CD4-positive, alpha-beta T cell treated with Interleukin-12 subunit alpha and Interleukin-12 subunit beta, for 1 hour (primary cell): ENCODE measurements at places on chromosomes 2 and 18.
A peak's percentile ranks its signal among the peaks of the same experiment; 100 is the strongest.

DNA sequence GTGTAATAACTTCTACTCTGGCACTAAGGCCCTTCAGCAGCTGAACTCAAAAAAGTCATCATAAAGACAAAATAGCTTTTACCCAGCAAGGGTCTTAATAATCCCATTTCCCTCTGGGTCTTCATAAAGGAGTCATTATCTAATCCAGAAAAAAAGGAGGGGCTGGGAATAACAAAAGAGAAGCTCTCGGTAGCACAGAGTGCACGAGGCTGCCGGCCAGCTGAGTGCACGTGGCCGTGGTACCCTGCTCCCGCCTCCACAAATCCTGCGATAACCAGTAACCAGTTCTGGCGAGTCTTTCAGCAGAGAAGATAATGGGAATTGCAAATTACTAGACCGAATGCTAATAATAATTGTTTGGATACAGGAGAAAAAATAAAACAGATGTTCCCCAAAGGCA is 7.5 kb downstream of the NRP2 start:
- no peak for DNase-seq

DNA sequence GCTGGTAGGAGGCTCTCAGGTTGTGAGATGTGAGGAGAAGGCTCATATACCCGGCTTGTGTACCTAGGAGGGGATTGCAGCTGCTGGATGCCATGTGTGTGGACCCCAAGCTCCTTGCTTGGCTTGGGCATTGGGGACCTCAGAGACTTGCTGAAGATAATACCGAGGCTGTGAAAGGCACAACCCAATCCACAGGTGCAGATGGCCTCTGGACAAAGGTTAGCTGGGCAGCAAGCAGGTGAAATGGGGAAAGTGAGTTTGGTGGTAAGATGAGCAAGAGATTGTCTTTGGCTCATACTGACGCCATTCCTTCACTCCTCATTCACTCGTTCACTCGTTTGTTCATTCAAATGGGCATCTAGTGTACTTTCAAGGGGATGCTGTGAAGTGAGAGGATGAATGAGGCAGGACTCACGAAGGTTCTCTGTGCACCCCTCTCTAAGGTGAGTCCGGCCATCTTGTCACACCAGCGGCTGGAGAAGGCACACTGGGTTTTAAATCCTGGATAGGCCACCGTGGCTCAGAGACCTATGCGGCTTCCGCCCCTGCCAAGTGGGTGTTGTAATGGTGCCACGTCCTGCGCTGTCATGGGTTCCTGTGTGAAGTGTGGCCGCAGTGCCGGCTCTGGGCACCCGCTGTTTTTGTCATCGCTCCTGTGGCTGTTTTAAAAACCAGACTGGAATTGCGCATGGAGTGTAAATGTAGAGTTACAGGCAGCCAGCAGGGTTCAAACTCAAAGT is 13.7 kb downstream of the FBLN7 start:
- DNase-seq = no peak

GRCh38 chr2:25088817-25089516 is 47.1 kb downstream of the EFR3B start:
- no peak for DNase-seq

DNA sequence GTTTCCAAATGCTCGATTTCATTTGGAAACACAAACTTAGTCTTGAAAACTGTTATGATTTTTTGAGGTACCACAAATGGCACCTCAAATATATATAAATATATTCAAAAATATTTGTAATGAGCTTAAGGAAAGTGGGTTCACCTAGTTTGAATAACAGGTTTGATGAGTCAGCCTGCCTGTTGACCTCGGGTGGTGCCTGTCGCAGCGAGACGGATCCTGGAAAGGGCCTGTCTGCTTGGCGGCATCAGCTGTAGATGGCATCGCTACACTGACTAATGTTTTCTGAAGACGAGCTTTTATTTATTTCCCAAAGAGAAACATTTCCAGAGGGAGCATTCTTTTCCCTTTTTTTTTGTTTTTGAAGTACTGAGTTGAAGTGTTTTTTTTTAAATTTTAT is 6.9 kb downstream of the ALLC start:
- DNase-seq = no peak

- DNase-seq = no peak
Measured at GRCh38 chr2:174535083-174535482, 48.3 kb upstream of the GPR155 start.

- no peak for DNase-seq
Measured at GRCh38 chr2:200618054-200618419, 32.2 kb downstream of the AOX1 start.

DNA sequence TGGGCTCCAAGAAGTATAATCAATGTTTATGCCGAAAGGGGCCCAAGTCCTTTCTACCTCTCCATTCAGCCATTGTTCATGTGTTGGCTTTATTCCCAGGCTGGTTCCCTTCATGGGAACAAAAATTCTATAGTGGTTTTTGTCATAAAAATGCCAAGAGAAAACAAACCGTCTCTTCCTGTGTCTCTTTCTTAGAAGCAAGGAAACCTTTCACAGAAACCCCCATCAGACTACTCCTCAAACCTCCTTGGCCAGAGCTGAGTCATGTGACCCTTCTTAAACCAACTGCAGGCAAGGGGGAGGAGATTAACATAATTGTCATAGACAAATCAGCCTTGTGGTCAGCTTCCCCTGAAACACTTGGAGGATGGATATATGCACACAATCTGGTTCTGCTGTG is 75.1 kb upstream of the TANK start:
- no peak for DNase-seq

GRCh38 chr2:237819231-237819630 is 20.7 kb downstream of the RBM44 start:
- DNase-seq = no peak

DNA sequence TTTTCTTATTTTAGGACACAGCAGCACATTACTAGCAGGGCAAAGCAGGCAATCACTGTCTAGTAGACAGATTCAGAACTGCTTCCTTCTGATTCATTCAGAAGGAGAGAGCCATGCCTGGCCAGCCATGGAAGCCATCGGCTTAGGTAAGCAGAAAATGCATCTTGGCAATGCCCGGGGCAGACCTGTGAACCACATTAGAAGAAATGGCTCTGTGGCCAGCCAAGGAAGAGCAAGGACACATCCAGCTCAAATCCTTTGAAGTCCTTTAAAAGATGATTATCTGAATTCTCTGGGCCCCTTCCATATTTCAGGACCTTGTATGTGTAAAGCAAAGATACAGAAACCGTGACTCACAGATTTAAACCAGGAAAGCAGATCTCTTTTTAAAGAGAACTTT is 227.4 kb downstream of the PID1 start:
- DNase-seq = no peak

- no peak for DNase-seq
Measured at GRCh38 chr2:36348721-36349120, 6.9 kb upstream of the CRIM1 start.

DNA sequence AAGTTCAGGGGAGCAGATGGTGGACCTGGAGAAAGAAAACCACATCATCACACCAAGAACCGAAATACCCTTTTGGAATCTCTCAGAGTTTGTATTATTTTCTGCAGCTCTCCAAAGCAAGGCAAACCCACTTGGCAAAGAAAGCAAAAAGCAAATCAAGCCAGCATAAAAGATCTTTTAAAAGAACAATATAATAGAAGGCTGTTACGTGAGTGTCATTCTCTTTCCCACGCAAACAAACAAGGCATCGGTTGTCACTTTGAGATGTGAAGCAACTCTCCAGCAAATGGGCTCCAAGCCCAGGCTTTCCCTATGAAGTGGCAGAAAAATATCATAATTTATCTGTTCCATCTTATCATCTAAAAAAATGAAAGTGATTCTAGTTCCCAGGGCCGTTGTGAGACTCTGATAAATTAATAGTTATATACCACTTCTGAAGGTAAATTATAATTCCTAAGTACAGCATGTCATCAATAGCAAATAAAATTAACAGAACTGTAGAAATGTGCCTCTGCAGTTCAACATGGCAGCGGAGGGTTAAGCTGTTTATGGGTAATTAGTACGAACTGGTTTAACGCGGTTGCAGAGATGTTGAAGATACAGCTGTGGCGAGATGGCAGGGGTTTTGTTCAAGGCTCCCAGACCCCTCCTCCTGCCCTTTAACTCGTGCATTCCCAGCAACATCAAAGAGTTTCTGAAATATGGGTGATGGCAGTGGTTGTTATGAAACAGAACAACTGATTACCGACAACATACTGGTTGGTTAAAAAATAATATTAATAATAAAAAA is 89.2 kb downstream of the EPHA4 start:
- DNase-seq = no peak

DNA sequence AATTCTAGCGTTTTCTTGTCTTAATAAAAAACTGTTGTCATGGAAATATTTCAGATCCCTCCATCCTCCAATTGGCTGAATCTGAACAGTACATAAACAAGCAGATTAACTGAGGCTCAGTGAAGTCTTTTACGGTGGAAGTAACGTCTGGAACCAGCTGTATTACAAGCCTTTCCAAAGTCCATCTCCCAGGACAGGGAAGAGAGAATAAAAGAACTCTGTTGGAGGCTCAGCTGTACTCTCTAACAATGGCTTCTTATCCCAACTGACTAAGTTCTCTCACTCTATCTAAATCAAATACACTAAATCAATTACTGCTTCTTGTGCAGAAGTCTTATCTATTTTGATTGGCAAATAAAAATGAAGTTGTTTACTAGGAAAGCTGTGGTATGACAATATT is 19.9 kb upstream of the NEDD4L start:
- DNase-seq = no peak

- DNase-seq = no peak
Measured at GRCh38 chr18:79049506-79049905, 19.7 kb upstream of the ATP9B start.

- peak; percentile 34 for DNase-seq
Measured at GRCh38 chr2:96501471-96501874, 3.7 kb downstream of the NEURL3 start.

DNA sequence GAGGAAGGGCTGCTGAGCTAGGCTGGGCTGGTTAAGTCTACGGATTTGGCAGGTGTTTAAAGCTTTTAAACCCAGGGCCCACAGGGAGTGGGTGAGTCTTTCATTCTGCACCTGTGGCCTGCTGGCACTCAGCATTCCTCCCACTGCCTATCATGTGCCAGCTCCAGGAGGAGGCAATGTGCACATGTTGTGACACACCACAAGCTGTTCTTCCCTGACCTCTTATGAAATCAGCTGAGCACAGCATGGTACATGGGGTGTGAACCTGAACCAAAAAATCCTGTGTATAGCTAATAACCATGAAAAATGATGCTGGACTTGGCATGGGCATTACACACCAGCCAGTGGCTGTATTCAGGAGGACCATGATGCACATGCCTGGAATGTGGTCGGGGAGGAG is 297.9 kb upstream of the MMADHC start:
- no peak for DNase-seq

DNA sequence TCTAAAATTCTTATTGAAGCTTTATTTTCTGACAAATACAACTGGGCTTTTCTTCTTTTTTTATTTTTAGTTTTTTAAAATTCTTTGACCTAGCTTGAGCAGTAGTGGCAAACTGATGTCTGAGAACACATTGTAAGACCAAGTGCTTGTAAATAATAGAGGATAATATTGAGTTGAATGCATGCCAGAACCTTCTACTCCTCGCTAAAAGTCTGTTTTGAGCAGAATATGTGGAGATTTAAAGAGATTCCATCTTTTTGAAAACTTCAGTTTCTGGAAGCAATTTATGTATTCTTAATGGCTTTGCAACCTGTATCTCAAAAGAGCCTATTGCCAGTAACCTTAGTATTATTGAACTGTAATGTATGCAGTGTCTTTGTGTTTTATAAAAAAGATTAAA is 148.3 kb downstream of the KCNJ3 start:
- no peak for DNase-seq

DNA sequence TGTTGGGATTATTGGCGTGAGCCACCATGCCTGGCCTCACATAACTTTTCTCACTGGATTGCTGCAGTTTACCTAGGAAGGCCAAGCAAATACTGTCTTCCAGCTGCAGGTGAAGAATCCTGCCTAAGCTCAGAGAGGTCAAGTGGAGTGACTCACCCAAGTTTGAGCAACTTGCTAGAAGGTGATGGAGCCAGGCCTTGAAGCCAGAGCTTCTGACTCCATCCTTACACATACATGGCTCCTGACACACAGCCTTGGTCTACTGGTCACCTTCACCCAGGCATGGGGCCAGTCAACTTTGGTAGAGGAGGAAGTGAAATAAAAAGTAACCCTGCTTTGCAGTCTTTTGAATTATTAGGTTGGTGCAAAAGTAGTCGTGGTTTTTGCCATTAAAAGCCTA is 93.5 kb downstream of the VWA3B start:
- no peak for DNase-seq
